ENCODE measurements at places on chromosomes 2 and 18.

DNA sequence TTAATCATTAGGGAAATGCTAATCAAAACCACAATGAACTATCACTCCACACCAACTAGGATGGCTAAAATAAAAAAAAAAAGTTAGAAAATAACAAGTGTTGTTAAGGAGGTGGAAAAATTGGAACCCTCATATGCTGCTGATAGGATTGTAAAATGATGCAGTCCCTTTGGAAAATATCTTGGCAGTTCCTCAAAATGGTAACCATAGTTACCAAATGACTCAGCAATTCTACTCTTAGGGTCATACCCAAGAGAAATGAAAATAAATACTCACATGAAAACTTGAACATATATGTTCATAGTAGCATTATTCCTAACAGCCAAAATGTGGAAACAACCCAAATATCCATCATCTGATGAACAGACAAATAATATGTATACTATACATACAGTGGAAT is 15.7 kb upstream of the ACVR2A start:
- no peak for DNase-seq

DNA sequence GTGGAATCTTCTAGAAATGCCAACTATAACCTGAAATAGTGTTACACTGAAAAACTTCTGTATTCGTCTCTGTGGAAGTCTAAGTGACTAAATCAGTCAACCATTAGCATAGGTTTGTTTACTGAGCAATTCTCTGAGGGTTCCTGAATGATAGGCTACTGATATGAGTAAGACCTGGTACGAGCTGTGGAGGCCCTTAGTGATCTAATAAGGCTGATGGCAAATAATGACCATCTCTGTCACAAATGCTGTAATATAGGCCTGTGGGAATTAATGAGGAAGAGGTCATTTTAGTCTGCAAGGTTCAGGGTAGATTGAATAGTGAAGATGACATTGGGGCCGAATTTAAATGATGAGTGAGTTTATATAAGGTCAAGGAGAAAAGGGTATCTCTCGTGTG is 82.5 kb downstream of the MGAT5 start:
- DNase-seq = no peak

DNA sequence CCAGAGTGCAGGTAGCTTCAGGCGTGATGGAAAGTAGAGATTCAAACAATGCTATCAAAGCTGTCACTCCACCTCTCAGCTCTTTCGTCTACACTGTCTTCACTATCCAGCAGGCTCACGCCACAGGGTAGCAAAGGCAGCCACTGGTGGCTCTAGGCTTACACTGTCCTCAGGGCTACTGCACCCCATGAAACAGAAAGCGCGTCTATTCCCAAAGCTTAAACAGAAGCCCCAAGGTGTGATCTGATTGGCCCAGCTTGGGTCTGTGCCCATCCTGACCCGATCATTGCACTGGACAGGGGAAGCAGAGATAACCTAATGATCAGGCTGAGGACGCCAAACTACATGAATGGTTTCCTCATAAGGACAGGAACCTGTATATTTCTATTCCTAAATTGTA is 100.1 kb downstream of the PDCL3 start:
- no peak for DNase-seq

DNA sequence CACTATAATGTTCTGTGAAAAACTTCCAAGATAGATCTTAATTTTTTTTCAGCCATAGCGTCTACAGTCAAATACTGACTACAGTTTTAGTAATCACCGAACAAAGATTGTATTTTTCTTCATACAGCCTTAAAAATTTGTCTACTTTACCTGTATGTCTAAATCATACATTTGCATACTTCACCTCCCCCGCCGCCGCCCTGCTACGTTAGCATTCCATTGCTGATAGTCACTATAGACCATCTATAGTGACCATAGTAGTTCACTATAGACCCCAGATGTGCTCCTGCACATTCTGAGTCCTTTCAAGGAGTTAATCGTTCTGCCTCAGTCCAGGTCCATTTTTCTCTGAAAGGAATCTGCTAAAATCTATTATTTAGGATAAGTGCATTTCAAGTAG is 325.0 kb downstream of the CCDC178 start:
- DNase-seq = no peak

DNA sequence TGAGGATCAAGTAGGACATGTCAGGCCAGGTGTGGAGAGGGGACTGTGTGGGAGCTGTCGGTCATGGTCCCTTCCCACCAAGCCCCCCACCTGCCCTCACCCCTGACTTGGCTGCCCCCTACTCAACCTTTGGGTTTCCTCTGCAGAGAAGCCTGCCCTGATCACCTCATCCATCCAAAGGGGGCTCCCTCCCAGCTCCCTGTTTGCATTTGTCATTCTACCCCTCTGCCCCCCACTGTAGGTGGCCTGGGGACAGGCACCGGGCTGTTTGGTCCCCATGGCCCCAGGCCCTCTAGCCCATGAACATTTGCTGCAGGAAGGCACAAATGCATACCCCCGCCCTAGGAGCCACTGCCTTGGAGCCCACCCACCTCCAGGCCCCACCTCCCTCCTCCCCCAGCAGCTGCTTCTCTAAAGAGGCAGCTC is 115.0 kb downstream of the SMAD7 start:
- DNase-seq = no peak
